ENCODE measurements at places on chromosomes 6 and 20.

DNA sequence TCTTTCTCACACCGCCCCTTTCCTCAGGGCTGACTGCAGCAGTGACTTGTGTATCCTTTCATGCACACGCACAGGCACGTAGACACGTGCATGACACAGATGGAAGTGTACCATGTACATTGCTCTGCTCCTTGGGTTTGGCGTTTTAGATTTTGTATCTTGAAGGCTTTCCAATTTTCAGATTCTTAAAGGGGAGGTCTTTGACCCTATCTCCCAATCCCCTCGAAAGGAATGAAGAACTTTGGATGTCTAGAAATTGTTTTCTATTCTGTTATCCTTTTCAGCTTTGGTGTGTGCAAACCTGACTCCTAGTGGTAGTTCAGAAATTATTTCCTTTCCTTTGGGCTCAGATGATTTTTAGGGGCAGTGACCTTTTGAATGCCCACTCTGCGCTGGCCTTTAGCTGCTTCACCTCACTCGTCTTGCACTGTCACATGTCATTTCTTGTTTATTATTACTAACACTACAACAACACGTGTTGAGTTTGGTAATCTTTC, 63.0 kb downstream of the HIVEP1 start:
- no peak for DNase-seq

GRCh38 chr6:113585246-113585645, 271.9 kb upstream of the MARCKS start:
- no peak for DNase-seq

- no peak for DNase-seq
Observed at GRCh38 chr6:56434606-56435005, 187.2 kb upstream of the COL21A1 start.

DNA sequence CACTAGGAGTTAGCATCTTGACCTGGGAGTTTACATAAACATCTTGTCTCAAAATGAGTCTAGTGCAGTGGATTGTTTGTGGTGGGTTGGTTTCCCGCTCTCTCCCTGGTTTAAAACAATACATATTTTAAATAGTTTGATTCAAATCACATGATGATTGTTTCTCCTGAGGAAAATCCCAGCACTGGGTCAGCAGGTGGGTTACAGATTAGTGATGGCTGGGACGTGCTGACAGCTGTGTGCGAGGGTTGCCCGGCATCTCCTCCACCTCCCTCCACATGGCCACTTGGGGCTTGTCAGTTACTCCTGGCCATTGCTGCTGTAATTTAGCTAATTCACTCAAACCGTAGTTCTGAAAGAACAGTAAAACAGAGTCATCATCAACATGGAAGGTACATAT, 306.4 kb upstream of the CITED2 start:
- no peak for DNase-seq

GRCh38 chr6:8402546-8402945, 32.8 kb downstream of the SLC35B3 start:
- no peak for DNase-seq

DNA sequence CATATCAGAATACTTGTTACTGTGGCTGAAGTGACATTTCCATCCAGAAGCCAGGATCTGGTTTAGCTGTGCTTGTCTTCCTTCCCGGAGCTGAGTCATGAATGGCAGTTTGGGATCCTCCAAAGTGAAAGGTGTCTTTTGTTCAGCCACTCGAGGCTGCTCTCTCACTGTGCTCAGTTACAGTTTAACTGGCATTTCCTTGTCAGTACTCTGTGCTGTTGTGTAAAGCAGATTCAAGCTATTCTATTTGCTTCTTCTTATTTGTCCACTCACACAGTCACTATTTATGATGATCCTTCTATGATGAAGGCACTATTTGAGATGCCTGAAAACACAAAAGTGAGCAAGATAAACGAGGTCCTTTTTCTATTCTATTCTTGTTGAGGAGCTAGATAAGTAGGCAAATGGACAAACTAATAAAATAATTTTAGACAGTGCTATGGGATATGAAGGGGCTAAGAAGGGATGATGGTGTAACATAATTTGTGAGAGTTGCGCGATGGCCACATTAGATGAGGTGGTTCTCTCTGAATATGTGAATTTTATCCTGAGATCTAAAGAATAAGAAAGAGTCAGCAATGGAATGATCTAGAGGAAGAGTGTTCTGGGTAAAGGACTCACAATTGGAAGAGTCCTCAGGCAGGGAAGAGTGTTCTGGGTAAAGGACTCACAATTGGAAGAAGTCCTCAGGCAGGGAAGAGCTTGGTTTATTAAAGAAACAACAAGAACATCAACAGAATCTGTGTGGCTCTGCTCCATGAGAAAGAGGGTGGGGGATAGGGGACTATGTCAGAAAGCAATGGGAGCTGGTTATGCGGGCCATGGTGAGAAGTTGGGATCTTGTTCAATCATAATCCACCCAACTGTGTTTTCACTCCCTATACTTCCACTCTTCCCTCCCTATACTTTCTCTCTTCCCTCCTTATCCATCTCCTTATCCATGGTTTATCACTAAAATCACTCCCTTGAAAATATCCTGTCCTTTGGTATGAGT, 40.1 kb downstream of the CYP24A1 start:
- DNase-seq, result no peak

DNA sequence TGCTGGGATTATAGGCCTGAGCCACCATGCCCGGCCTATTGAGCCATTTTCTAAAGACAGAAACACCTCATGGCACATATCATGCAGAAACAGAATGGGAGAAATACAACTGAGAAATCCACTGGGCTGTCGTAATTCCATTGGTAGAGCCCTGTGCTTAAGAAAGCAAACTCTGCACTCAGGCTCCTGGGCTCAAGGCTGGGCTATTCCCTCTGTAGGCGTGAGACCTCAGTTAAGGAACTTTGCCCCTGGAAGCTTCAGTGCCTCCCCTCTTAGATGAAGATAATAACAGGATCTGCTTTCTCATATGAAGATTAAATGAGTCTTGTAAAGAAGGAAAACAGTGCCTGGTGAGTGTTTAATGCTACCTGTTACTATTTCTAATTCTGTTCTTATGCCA, 120.3 kb downstream of the PXDC1 start:
- DNase-seq, result no peak

- DNase-seq, result no peak
Observed at GRCh38 chr6:105893741-105894140, 192.4 kb upstream of the PRDM1 start.

GRCh38 chr6:70412252-70413113, 825 bp upstream of the FAM135A start:
- no peak for DNase-seq

DNA sequence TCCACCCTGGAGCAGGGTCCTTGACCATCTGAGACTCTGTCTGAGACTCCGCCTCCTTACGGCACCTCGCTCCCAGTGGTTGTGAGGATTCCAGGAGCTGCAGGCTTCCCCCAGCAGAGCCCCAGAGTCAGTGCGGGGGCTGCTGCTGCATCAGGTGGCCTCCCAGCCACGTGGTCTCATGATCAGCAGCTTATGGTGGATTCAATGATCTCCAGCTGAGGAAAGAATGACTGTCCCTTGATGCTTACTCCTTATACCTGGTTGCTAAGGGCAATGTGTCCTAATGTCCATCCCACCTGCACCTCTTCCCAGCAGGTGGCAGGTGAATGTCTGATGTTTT, 40.0 kb downstream of the SLC22A1 start:
- DNase-seq, result no peak

DNA sequence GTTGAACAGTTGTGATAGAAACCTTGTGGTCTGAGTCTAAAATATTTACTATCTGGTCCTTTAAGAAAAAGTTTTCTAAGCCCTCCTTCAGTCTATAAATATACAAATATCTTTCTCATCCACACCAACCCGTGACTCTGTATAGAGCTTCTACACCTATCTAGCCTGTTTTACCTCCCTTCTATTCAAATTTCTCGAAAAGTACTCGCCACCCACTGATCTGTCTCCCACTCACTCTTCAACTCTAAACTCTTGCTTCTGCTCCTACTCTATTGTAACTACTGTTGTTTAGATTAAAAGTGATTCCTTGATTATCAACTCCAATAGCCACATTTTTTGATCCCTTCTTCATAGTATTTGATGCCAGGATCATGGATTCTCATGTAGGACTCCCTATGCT, 329.4 kb upstream of the MAN1A1 start:
- DNase-seq, result no peak

DNA sequence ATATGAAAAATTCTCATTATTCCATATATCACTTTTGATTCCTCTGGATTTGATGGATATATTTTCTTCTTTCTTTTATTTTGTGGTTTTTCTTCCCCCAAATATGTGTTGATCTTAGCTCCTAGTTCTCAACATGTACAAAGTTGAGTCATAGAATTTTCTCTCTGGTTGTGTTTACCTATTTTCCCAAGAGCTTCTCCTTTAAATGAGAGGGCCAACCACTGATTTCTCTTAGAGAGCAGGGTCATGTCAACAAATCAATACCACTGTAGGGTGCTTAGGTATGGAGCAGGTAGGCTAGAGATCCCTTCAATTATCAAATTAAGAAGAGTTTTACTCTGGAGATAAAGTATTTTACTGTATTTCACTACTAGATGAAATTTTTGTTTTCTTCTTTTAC, 145.7 kb downstream of the BMP5 start:
- DNase-seq, result no peak

GRCh38 chr6:56230976-56231566, 16.3 kb downstream of the COL21A1 start:
- DNase-seq, result no peak

DNA sequence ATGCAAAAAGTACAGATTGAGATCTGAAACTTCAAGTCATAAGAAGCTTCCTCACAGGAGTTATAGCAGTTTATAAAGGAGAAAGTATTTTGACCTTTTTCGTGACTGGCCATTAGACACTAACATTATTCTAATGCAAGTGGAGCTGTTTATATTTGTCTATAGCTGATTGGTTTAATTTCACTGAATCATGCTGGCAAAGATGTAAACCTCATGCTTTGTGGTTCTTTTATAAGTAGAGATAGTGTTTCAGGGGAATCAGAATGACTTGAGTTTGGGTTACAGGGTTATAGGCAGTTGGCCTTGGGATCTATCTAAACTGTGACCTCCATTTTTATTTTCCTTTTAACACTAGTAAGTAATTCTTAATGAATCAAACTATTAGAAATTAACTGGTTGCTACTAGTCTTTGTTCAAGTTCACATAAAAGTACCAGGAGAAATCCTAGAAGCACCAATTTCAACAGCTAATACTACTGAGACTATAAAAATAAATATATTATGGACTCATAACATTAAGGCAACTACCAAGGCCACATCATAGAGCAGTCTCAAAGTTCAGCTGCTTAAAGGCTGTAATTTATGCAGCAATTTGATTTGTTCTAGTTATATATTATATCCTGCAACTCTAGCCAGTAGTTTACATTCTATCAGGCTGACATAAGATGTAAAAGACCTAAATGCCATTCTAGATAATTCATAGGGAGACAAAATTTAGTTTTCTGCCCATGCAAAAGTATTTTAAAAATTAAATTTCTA, 94.0 kb downstream of the RNGTT start:
- DNase-seq, result no peak

- no peak for DNase-seq
Observed at GRCh38 chr6:136338486-136338885, 48.8 kb upstream of the BCLAF1 start.

DNA sequence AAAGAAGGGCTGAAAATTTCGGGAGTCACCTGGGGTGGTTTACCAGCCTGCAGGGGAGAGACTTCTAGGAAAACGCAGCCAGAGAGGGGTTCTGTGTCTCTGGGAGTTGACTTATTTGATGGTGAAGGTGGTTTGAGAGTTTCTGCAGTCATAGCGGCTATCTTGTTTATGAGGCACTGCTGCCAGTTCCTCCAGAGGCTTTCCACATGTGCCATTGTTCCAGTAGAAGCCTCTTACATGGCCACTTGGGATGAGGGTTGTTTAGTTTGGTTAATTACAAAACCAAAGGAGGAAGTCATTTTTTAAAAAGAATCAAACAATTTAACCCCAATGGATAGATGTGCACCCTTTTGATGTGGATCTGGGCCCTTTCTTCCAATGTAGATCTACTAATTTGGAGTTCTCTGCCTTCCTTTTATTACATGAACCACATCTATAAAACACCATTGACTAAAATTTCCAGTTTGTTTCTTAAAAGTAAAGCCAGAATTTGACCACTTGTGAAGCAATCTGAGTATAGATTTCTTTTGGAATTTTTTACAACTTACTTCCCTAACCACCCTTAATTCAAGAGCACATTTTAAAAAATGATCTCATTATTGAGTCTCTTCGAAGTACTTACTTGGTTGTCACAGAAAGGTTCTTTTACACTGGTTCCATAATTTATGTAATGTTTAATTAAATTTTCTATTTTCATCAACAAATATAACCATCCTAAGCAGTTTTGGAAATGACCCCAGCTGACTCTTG, 97.6 kb downstream of the TCP11 start:
- DNase-seq, result no peak

DNA sequence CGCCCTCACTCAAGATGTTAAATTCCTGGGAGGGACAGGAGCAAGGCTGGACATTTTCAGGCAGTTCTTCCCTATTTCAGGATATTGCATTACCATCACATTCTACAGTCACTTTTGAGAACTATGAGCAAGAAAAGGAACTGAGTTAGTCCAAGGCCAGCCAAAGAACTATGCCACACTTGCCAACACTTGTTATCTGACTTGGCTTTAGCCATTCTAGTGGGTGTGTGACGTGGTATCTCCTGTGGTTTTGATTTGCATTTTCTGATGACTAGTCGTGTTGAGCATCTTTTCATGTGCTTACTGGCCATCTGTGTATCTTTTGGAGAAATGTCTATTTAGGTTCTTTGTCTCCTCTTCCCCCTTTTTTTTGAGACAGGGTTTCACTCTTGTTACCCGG, 12.0 kb downstream of the XRN2 start:
- no peak for DNase-seq

- DNase-seq, result no peak
Observed at GRCh38 chr6:43712579-43712978, 25.0 kb upstream of the MRPS18A start.

- no peak for DNase-seq
Observed at GRCh38 chr6:111865909-111866546, 7.2 kb downstream of the FYN start.

DNA sequence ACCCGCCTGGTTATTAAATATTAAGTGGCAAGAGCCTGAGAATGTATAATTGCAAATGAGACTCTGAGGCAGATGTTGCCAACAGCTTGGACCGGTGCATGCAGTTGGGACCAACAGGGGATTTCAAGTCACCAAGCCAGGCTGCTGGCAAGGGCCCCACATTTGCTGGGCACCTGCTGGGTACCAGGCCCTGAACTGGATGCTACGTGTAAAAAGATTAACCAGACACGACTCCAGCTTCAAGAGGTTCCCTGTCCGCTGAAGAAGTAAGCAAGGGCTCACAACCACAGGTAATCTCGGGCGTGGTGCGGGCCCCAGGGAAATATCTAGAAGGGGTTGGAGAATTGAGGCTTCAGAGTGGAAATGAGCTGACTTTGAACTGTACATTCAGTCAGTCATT, 13.2 kb upstream of the SIRPA start:
- DNase-seq, result no peak

- DNase-seq, result no peak
Observed at GRCh38 chr6:39312912-39313525, 1.2 kb downstream of the KCNK17 start.

All from lower lobe of right lung (tissue), 2 donors.